ENCODE measurements at places on chromosomes 4 and X. TPM values are rescaled to one million over a fixed set of nuclear protein-coding genes. Genes with fewer than 3 reads are reported as not detected.

Gene POLN
- total RNA-seq, result 4.2 TPM

DNA sequence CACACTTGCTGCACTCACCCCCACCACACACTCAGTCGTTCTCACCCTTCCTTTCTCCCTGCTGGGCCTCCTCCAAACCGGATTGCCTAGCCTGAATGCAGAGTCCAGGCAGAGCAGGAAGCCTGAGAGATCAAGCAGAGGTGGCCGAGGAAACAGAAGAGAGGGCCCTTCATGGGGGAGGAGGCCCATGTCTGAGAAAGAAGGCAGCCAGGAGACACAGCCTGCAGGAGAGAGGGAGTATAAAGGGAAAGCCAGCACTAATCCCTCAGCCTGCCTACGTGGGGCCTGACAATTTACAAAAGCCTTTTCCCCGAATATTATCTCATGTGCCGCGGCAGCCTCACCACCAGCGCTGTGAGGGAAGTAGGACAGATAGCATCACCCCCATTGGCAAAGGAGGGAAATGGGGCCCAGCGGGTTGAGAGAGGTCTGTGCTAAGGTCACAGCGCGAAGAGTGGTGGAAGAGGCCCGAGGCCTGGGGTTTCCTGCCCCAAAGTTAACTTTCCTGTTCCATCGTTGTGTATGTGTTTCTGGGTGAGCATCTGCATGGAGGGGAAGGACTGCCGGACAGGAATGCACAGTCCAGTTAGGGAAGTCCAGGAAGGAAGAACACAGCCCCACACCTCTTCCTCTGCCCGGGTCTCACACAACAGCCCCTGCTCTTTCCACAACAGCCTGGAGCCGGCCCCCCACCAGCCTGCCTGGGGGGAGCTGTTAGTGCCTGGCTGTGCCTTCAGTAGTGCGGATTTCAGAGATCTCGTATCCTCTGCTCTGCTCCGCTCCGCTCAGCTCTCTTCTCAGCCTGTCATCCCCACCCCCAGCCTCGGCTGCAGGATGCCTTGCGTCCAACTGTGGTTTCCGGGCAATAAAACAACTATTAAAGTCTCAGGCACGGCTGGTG lies 50.9 kb upstream of the BCOR start:
- DNase-seq, result no peak

- DNase-seq, result no peak
Observed at GRCh38 chrX:153414856-153415510, 3.7 kb downstream of the ZFP92 start.

Gene SOWAHD
- total RNA-seq, result 0.79 TPM

- DNase-seq, result no peak
Observed at GRCh38 chrX:69070949-69071650, 94.2 kb downstream of the PJA1 start.

DNA sequence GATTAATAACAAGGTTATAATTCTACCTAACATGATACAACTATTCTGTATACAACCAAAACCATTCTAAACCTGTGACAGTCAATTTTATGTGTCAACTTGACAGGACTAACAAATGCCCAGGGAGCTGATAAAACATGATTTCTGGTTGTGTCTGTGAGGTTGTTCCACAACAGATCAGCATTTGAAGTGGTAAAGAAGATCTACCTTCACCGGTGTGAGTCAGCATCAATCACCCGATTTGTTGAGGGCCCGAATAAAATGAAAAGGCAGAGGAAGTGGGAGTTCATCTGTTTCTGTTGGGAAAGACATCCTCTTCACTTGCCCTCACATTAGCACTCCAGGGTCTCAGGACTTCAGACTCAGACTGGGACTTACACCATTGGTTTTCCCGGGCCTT lies 187.9 kb downstream of the MAB21L2 start:
- DNase-seq, result no peak

Gene CD38
- 0.39 TPM for total RNA-seq

DNA sequence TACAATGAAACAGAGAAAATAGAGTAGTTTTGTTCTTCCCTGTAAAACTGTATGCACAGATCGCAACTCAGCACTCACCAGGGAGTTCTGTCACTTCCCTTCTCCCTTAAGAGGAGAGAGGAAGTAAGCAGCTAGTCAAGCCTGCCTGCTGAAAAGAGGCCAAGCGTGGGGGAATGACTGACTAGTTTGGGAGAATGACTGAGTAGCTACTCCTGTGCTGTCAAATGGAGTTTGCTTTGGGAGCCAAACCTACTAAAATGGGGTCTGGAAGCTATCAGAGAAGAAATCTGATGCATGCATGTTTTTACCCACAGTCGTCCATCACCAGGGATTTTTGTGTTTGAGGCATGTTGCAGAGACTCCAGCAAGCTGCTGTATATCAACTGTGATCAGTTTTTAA lies 54.6 kb upstream of the LHFPL1 start:
- DNase-seq, result peak; percentile 45

- no peak for DNase-seq
Observed at GRCh38 chr4:52408032-52408431, 251.1 kb downstream of the USP46 start.

- DNase-seq, result peak; percentile 94
Observed at GRCh38 chr4:112296949-112297880, at the start of gene ALPK1. Gene ALPK1, plus strand, starts transcription at chr4:112297369.

DNA sequence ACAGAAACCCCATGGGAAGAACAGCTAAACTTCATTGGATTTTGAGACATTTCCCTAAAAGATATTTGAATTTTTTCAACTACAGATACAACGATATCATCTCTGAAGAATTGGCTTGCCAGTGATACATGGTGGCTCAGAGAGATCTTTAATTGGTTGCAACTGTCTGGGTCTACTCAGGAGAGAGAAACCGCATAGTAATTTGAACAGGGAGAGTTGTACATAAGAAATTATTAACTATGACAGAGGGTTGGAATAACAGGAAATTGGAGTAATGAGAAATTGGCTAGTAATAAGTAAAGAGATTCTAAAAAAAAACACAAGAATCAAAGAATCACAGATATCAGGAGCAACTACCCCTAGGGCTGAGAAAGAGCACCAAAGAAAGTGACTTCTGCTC lies 118.4 kb downstream of the KLHL13 start:
- DNase-seq, result no peak

- DNase-seq, result no peak
Observed at GRCh38 chr4:31097999-31098398, 377.8 kb downstream of the PCDH7 start.

DNA sequence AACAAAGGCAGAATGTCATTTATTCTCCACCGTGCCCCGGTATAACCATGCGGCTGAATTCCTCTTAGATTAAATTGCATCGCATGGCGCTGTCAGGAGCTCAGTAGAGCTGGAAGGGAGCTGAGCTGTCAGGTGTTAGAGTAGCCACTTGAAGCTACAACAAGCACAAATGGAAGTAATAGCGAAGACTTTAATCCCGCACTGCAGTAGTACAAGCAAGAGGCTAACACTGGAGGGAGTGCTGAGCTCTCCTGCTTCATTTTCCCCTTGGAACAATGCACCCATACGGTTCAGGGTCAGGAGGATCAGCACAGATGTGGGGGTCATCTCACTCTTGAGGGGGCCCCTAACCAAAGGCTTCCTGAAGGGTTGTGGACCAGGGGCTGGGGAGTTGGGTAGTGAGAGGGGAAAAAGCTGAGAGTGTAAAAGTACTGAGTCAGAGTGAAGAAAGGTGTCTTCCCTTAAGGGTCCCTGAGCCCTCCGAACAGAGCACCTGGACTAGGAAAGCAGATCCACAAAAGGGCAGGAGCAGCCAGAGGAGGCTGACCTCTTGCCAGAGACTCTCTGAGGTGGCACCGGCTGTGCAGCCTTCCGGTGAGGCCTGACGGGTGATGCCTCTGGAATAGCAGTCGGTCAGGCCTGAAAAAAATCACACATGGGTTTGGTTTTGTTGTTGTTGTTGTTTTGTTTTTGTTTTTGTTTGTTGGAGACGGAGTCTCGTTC lies 36.0 kb upstream of the CBR4 start:
- DNase-seq, result no peak

Gene POU4F2
- total RNA-seq, result not detected

Gene SLC25A4
- 12.5 TPM for total RNA-seq

GRCh38 chr4:76704133-76704881 lies 193.6 kb downstream of the SOWAHB start:
- DNase-seq, result peak; percentile 67

Gene SMIM10L2A
- 0.99 TPM for total RNA-seq

Gene HOPX
- total RNA-seq, result 195 TPM

DNA sequence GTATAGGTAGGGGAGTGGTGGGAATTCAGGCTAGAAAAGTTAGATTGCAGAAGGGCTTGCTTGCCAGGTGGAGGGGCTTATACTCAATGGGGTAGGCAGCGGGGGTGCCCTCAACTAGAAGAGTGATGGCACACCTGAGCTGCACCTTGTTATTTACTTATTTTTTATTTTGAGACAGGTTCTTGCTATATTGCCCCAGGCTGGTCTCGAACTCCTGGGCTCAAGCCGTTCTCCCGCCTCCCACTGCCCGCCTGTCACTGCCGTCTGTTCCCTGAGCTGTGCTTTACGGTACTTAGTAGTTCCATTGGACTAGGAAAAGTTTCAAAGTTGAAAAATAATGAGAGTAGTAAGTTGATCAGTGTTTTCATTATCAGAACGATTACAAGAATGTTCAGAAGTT lies 2.0 kb downstream of the ZFX start:
- no peak for DNase-seq

DNA sequence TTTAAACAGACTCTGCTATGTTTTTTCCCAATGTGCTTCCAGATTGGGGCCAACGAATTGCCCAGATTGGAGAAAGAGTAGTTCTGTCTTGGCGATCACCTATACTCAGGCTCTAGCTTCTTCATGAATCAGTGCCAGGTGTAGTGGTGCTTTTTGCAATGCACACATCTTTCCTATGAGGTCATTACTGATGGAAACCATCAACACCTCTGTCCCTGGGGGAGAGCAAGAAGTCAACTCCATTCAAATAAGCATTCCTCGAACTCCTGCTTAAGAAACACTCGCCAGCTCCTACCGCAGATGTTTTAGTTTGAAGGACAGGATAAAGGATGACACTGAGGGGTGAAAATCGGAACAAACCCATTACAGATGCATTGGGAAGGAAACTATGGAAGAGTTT lies 156.5 kb upstream of the DKK2 start:
- no peak for DNase-seq

Gene ERVMER34-1
- 0.69 TPM for total RNA-seq

Gene POF1B
- 45.3 TPM for total RNA-seq

DNA sequence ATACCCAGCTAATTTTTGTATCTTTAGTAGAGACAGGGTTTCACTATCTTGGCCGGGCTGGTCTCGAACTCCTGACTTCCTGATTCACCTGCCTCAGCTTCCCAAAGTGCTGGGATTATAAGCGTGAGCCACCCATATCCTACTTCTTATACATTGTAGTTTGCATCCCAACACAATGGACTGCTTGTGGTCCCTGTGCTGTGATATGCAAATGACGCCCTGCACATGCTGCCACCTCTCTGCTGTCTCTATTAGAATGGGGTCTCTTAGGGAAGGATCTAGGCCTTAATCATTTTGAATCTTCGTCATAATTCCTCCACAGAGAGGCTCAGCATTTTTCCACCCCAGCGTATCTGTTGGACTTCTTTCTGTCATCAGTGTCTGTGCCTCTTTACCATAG lies 595.9 kb downstream of the ADGRL3 start:
- no peak for DNase-seq

All from skin of body (tissue), 3 donors.